ENCODE measurements at places on chromosomes 2 and 18. TPM values are rescaled to one million over a fixed set of nuclear protein-coding genes. Genes with fewer than 3 reads are reported as not detected.

The PROKR1 gene
- total RNA-seq, result 1.0 TPM

The SLC4A3 gene
- 1.5 TPM for total RNA-seq

The ZNF516 gene
- total RNA-seq, result 55.4 TPM

The ITGA4 gene
- 16.6 TPM for total RNA-seq

The NCOA1 gene
- total RNA-seq, result 113 TPM

The MOGAT1 gene
- not detected for total RNA-seq

The MGAT4A gene
- total RNA-seq, result 19.0 TPM

The SCN9A gene
- total RNA-seq, result 11.1 TPM

The MC4R gene
- 0.21 TPM for total RNA-seq

The UBXN2A gene
- 30.6 TPM for total RNA-seq

The PCBP1 gene
- 104 TPM for total RNA-seq

The CCDC102B gene
- 19.6 TPM for total RNA-seq

The ANKRD30BL gene
- total RNA-seq, result 0.31 TPM

The MAP3K2 gene
- 57.7 TPM for total RNA-seq

The TMEM37 gene
- 3.1 TPM for total RNA-seq

The WIPF1 gene
- 24.2 TPM for total RNA-seq

The TPGS2 gene
- total RNA-seq, result 50.1 TPM

The PAIP2B gene
- 16.2 TPM for total RNA-seq

The CD226 gene
- 2.1 TPM for total RNA-seq

The NR4A2 gene
- 4.3 TPM for total RNA-seq

The IL36G gene
- total RNA-seq, result not detected

The TXNL1 gene
- total RNA-seq, result 63.2 TPM

The KCNK3 gene
- 1.1 TPM for total RNA-seq

The KLHL14 gene
- total RNA-seq, result 1.3 TPM
